ENCODE measurements at places on chromosomes 3 and 15.

GRCh38 chr3:53193466-53194209 is 32.6 kb downstream of the PRKCD start:
- no peak for DNase-seq

DNA sequence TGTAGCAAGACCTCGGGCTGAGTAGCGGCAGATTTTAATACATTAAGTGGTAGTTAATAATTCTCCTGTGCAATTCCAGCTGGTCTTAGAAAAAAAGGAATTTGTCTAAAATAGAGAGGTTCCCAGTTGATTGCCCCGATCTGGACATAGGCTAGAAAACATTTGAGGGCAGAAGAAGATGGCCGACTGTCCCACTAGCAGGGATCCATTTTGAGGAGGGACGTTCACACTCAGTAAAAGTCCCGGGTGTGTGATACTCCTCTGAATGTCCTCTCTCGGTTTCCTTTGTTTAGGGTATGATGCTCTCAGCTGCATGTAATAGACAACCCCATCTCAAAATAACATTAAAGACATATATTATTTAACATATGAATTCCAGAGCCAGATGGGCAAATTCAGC is 77.9 kb upstream of the OXTR start:
- DNase-seq: no peak

- no peak for DNase-seq
These were observed 204.3 kb upstream of the SLC2A2 start for GRCh38 chr3:171230865-171231264.

- no peak for DNase-seq
These were observed 1.6 kb downstream of the NMD3 start for GRCh38 chr3:161222662-161223061.

DNA sequence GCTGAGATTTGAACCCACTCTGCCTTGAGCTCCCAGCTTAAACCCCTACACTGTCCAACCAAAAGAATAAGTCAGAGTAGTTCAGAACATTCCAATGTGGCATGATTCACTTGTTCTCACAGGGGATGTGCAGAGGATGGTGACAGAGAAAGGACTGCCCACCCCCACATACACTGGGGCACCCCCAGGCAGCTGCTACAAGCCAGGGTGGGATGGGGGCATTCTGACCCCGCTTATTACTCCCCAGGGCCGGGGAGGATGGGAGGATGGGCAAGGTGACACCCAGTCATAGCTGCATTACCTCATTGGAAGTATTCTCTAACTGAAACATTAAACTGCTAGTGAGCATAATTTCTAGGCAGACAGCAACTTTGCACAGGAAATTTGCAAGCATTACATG is 126.0 kb upstream of the PRR20G start:
- no peak for DNase-seq

GRCh38 chr3:96831175-96831574 is 16.8 kb downstream of the EPHA6 start:
- DNase-seq: no peak

- DNase-seq: no peak
These were observed 39.7 kb upstream of the GLCE start for GRCh38 chr15:69120732-69121131.

DNA sequence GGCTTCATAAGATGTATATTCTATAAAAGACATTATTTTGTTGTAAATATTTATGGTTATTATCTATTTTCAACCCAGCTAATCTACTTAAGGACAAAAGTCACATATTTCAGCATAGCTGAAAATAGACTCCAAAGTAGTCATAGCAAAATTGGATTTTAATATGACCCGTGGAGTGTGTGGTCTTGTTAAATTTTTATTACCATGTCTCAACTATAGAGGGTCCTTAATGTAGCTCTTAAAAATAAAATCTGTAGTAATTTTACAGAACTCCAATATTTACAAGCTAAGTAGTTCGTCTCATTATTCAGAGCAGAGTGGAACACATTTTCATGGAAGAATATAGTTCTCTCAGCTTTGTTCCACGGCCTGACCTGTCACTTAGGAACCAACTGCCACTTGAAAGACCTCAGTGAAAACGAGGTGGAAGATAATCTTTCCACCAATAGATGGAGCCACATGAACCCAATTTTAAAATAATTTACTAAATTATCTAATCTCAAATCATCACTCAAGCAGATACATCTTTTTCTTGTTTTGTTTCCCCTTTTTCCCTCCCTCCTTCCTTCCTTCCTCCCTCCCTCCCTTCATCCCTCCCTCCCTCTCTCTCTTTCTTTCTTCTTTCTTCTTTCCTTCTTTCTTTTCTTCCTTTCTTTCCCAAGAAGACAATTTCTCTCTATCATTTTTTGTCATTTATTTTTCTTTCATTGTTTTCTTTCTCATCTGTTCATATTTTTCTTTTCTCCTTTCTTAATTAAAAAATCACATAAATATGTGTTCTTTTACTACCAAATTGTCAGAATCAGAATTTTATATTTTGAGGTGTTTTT is 97.2 kb downstream of the CLDN1 start:
- DNase-seq: no peak
